Nucleus accumbens (tissue), 56 donors: ENCODE measurements at places on chromosomes 5 and 9.

DNA sequence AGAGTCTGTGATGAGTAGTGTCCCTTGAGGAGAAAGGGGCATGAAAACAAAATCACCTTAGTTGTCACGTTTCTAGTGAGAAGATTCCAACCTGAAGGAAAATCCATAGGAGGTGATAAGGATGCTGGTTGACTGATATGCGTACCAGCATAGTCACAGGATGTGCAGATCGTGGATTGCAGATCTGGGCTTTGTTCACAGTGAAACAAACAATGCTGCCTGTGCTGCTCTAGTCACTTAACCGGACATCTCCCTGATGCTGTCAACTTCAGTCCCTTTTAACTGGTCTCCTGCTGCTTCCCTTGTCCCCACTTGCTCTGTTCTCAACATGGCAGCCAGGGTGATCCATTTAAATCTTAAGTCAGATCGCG lies 89.7 kb downstream of the IQGAP2 start:
- no peak for DNase-seq

- DNase-seq: no peak
Measured at GRCh38 chr5:133461796-133462516, 150.4 kb downstream of the FSTL4 start.

DNA sequence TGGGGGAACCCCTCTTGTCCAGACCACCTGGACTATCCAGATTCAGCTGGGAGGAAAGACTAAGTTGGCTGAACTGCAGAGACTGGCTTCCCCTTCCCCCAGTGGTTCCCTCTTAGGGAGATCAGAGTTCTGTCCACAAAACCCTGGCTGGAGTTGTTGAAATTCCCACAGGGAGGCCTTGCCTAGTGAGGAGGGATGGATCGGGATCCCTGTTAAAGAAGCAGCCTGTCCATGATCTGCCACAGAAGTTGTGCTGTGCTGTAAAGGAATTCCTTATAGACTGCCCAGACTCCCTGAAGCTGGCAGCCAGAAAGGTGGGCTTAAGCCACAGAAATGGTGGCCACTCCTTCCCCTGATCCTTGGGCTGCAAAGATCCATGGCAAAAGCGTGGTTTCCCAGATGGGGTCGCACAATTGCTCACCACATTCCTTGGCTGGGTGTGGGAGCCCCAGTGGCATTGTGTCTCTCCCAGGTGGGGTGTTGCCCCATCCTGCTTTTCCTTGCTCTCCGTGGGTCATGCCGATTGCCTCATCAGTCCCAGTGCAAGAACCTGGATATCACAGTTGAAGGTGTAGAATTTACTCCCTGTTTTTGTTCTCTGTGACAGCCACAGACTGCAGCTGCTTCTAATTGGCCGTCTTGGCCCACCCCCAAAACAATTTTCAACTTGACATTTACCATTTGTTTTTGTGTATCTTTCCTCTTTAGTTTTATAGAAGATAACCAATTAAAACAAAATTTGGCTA lies 342.4 kb downstream of the FGF10 start:
- no peak for DNase-seq

- DNase-seq: no peak
Measured at GRCh38 chr9:117224695-117225094, 190.2 kb downstream of the ASTN2 start.

- no peak for DNase-seq
Measured at GRCh38 chr9:10704720-10705119, 91.9 kb upstream of the PTPRD start.

DNA sequence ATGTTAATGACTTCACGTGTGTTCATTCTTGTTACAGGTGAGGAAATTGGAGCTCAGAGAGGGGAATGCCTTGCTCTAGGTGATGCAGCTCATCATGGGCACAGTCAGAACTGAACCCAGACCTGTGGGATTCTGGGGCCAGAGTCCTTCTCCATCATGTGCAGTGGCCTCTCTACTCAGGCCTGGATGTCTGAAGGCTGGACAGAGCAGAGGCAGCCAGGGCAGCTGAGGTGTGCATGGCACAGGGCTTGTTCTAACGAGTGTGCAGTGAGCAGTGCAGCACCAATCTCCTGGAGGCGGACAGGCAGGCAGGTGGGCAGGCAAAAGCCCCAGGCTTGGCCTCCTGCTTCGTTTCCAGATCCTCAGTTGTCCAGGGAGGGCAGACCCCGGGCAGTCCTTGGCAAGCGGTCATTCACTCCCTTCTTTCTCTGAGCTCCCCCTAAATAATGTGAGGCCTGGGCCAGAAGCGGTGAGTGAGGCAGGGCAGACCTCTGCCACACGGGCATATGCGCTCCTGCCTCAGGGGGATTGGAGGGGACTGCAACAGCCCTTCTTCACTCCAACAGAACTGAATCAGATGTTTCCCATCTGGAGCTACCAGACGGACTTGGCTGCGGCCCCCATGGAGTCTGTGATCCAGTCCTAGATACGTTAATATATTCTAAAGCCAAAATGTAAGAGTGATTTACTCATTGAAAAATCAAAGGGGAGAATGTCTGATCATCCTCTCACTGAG lies 68.7 kb upstream of the FSTL4 start:
- no peak for DNase-seq

- no peak for DNase-seq
Measured at GRCh38 chr5:124034963-124035362, 523.0 kb downstream of the CSNK1G3 start.
